ENCODE measurements at places on chromosomes 5 and 9.

- no peak for DNase-seq
Observed at GRCh38 chr9:88739373-88739772, 204.4 kb downstream of the NXNL2 start.

GRCh38 chr9:71518045-71518827, 250.1 kb downstream of the CEMIP2 start:
- no peak for DNase-seq

GRCh38 chr9:90219548-90220118, 423.0 kb downstream of the DIRAS2 start:
- no peak for DNase-seq

- DNase-seq, result no peak
Observed at GRCh38 chr5:130337179-130337888, 433.1 kb downstream of the CHSY3 start.

- DNase-seq, result no peak
Observed at GRCh38 chr5:55920784-55921183, 69.6 kb downstream of the IL31RA start.

GRCh38 chr9:113886933-113887332, 10.8 kb downstream of the ZNF618 start:
- no peak for DNase-seq

DNA sequence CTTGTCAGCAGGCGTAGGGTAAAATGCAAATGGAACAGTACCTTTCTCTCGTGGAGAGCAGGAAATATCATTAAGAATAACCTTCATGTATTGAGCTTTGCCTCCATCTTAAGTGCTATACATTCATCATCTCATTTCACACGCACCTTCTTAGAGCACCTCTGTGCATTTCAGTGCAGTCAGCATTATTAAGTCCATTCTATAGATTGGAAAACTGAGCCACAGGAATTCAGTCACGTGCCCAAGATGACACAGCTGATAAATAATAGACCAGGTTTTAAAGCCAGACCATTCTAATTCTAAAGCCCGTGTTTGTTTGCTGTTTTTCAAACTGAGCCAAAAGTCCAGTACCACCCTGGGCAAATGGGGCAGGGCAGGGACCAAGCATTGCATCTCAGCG, 109.2 kb upstream of the WWC1 start:
- DNase-seq, result no peak

- peak; percentile 39 for DNase-seq
Observed at GRCh38 chr5:177496727-177497291, 595 bp downstream of the PDLIM7 start.

GRCh38 chr9:126989847-126990842, 75.6 kb downstream of the RALGPS1 start:
- no peak for DNase-seq

GRCh38 chr9:102768002-102768401, 227.1 kb upstream of the CYLC2 start:
- DNase-seq, result no peak

- no peak for DNase-seq
Observed at GRCh38 chr5:149392718-149393117, 13.6 kb upstream of the IL17B start.

- DNase-seq, result no peak
Observed at GRCh38 chr9:20382460-20383071, 239.7 kb downstream of the MLLT3 start.

- peak; percentile 15 for DNase-seq
Observed at GRCh38 chr5:67353500-67354450, 157.2 kb upstream of the CD180 start.

- no peak for DNase-seq
Observed at GRCh38 chr9:92722386-92723298, 42.0 kb downstream of the BICD2 start.

- no peak for DNase-seq
Observed at GRCh38 chr5:3428334-3428733, 167.3 kb upstream of the IRX1 start.

- DNase-seq, result no peak
Observed at GRCh38 chr9:93295456-93296076, 111.6 kb downstream of the WNK2 start.

DNA sequence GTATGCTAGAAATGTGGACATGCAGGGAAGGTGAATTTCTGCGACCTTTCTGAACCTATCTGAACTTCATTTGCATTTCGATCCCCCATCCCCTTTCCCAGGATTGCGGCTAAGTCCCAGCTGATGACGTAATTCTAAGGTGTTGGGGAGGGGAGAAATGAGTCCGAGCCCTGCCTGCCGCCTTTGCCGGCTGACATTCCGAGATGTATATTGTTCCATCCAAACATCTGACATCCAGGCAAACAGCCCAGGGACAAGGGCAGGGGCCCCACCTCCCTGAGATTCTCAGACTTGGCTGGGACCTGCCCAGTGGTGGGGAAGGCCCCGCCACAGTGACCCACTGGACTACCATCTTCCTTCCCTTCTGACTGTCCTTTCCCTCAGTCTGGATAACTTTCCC, 494.6 kb downstream of the ENC1 start:
- DNase-seq, result no peak

Data from NCI-H446 treated with DMSO at 0.1 percent for 48 hours (cell line).